ENCODE measurements at places on chromosomes 5 and 9.

- DNase-seq: no peak
Observed at GRCh38 chr5:55633574-55634208, 78.4 kb downstream of the SLC38A9 start.

GRCh38 chr5:90569084-90569483, 10.5 kb downstream of the ADGRV1 start:
- DNase-seq: no peak

DNA sequence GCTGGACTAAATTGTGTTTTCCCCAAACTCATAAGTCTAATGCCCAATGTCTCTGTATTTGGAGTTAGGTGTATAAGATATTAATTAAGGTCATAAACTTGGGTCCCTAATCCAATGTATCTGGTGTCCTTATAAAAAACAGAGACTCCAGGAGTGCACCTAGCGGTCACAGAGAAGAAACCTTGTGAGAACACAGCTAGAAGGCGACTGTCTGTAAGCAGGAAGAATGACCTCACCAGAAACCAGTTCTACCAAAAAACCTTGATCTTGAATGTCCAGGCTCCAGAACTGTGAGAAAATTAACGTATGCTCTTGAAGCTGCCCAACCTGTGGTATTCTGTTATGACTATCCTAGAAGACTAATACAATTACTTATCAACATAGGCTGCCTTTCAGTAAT, 591.7 kb upstream of the PTPRD start:
- no peak for DNase-seq

DNA sequence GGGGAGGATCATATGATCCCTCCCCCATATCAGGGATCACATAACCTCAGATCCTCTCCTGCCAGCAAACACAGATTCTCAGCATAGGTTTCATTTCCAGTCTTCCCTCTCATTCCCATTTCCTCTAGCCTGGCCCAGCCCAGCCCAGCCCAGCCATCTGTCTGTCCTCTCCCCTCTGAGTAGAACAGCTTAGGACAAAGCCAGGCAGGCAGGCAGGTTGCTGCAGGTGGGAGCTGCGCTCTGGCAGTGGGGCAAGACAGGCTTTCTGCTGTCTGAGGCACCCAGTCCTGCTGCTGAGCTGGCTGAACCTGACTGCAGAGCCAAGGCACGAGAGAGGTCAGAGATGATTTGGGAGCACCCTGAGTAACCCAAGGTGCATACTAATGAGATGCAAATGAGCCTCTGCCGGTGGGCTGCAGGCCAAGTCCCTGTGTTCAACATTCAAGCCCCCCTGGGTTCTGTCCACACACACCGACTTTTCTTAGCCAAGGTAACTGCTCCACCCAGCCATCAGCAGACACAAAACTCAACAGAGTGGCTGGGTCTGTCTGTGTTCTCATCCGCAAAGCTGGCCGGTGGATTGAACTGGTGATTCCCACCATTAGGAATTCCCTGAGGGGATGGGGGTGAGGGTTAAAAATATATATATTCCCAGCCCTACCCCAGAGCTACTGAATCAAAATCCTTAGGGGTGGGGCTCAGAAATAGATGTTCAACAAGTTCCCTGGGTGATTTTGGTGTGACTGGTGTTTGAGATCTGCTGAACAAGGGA, 9.1 kb downstream of the FAT2 start:
- DNase-seq: no peak

DNA sequence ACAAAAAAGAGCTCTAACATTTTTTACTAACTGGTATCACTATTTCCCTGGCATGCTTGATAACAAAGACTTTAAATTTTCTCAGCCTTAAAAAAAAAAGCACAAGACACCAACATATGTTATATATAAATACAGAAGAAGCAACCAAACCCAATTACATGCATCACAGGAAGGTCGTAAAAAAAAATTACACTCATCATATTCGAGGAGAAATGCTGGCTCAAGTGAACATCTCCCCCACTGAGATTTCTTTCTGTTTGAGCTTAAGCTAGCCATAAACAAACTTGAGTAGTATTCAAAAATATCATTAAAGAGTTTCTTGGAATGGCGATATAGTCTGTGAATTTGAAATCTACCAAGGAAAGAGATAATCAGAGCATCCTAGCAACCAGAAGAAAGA, 7.5 kb upstream of the MSH3 start:
- DNase-seq: no peak

DNA sequence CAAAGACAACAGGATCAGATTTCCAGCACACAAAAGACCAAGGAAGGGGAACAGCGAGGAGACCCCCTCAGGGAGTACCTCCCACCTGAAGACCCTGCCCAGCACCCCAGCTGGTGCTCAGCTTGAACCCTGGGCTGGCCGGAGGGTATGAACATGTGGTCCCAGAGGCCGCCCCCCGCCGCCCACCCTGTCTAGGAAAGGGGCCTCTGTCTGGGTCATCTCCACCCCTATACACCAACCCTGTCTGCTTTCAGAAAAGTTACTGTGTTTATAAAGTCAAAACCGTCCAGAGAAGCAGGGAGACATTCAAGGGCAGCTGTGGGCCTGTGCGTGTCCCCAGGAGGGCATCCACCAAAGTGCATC, 72.2 kb downstream of the ADAMTS2 start:
- no peak for DNase-seq

GRCh38 chr5:135400866-135401265, 1.8 kb upstream of the MACROH2A1 start:
- DNase-seq: no peak

DNA sequence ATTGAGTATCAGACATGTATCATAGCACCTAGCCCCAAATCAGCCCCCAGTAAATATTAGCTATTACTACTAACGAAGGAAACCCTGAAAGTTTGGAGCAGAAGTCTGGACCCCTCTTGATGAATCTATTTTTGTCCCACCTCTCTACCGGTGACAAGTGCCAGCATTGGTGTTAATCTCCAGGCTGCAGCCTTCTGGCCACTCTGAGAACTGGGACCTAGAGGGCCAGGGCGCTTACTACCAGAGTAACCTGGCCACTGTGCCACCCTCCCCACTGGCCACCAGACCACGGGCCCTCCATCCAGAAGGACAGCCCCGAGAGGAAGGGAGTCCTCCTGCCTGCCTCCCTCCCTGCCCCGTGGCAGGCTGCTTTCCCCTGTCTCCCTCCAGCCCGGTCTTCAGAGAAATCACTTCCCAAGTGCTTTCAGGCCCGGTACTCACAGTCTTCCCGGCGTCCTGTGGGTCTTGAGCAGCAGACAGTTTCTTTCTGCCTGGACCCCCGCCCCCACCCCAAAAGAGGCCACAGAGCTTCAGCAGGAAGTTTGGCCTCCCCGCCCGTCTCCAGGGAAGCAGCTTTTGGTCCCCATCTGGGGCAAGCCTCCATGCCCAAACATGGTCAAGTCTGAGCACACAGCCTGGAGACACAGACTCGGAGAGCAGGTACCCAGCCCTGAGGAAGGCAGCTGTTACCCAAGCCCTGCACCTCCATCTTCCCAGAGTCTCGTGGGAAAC, at the start of gene KCNMB1:
Gene KCNMB1 (minus strand): TSS at position 550 of the 732 bp plus-strand sequence. CDS start 3,920 bp downstream, outside the sequence.
- DNase-seq: no peak

- no peak for DNase-seq
Observed at GRCh38 chr5:171953860-171954701, 52.4 kb downstream of the FBXW11 start.

DNA sequence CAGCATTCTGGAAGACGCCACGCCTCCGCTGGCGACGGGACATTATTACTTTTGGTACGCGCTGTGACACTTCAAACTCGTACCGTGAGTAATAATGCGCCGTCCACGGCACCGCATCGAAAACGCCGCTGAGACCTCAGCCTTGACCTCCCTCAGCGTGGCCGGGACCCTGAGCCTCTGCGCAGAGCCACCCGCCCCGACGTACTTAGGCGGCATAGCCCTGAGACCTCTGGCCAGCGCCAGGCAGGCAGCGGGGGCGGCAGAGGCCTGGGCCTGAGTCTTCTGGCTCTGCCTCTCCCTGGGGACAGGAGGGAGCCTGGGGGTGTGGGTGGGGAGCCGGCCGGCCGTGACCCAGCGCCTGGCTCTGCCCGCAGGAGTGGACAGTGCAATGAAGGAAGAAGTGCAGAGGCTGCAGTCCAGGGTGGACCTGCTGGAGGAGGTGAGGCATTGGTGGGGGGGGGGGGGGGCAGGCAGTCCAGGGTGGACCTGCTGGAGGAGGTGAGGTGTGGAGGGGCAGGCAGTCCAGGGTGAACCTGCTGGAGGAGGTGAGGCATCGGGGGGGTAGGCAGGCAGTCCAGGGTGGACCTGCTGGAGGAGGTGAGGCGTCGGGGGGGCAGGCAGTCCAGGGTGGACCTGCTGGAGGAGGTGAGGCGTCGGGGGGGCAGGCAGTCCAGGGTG, 8.0 kb downstream of the EGFL7 start:
- DNase-seq: no peak

GRCh38 chr9:7892975-7893374, 93.4 kb upstream of the DMAC1 start:
- DNase-seq: no peak

Measured in activated gamma-delta T cell treated with Interleukin-2 at 50 U/mL for 16 hours (primary cell).